ENCODE measurements at places on chromosomes 4 and X. TPM values are rescaled to one million over a fixed set of nuclear protein-coding genes. Genes with fewer than 3 reads are reported as not detected.

Gene GYPE
- 2.9 TPM for polyA plus RNA-seq

Gene SCML2
- 13.3 TPM for polyA plus RNA-seq

Gene SUV39H1
- polyA plus RNA-seq = 6.4 TPM

Gene SPANXB1
- polyA plus RNA-seq = not detected

Gene BST1
- polyA plus RNA-seq = 13.4 TPM

Gene FABP2
- polyA plus RNA-seq = 1.0 TPM

Gene YY2
- 3.4 TPM for polyA plus RNA-seq

Data from left renal pelvis (tissue), 4 donors.